ENCODE measurements at places on chromosomes 7 and 10.

DNA sequence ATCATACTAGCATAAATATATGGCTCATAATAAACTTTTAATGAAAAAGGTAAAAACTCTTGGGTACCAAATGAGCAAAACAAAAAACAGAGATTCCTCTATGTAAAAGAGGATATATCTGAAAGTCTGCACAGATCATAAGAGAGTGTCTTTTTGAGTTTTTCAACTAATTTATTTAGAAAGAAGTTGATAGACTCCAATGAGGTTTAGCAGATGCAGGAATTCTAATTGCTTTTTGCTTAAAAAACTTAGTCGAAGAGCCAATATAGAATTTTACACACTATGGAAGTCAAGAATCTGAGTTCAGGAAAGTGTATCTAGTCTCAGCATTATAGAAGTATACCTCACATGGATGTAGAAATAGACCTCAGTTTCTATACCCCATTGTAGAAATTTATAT, 3.4 kb upstream of the MLLT10 start:
- DNase-seq: no peak

- no peak for DNase-seq
These were observed 210.1 kb upstream of the KMT2E start for GRCh38 chr7:104803931-104804330.

DNA sequence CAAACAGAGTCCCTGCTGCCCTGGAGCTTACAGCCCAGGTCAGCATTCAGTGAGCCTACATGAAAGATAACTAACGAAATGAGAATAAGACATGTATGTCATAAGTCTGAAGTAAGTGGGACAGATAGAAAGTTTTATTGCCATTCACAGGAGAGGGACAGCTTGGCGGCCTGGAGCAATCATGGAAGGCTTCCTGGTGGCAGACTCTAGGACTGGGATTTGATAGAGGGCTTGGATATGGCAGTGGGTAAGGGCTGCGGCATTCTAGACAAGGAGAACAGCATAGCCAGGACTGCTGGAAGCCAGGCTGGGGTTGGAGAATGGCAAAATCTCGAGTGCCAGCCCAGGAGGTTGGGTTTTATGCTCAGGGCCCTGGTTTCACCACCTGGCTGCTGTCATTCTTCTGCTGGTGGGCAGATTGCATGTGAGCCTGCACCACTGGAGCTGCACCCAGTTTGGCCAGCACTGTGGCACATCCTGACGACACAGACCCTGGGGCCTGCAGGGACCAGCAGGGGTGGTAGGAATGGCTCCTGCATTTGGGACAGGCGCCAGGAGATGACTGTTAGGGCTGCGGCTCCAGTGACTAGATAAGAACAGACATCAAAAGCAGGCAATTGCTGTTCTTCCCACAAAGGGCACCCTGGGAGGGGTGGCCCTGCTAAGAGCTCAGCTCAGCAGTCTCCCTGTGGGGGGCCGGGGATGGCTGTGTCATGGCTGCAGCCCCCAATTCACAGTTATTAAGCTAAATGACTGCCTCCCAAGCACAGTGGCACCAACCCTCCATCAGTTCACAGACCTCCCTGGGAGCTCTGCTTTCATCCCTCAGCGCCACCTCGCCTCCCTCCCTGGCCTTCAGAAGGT, 161.1 kb downstream of the RPS24 start:
- no peak for DNase-seq

GRCh38 chr10:17241611-17242333, 13.7 kb downstream of the VIM start:
- DNase-seq: no peak

- no peak for DNase-seq
These were observed 110.7 kb downstream of the RNF32 start for GRCh38 chr7:156751319-156751718.

DNA sequence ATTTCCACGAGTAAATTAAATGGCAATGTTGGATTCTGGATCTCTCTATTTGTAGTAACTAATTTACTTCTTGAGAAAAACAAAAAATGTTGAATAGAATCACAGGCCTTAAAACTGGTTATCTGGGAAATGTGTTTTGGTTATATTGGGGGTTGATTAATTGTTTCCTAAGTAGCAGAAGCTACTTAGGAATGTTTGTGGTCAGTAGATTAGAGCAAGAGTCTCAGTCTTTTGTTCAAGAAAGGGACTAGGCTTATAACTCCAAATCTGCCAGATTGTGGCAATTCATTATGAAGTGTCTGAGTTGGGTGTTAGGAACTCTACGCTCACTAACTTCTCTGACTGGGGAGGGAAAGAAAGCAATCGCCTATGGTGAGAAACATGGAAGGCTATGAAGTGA, 244.3 kb upstream of the PHYHIPL start:
- DNase-seq: no peak

- no peak for DNase-seq
These were observed 129.9 kb upstream of the CDCA7L start for GRCh38 chr7:22075561-22075960.

DNA sequence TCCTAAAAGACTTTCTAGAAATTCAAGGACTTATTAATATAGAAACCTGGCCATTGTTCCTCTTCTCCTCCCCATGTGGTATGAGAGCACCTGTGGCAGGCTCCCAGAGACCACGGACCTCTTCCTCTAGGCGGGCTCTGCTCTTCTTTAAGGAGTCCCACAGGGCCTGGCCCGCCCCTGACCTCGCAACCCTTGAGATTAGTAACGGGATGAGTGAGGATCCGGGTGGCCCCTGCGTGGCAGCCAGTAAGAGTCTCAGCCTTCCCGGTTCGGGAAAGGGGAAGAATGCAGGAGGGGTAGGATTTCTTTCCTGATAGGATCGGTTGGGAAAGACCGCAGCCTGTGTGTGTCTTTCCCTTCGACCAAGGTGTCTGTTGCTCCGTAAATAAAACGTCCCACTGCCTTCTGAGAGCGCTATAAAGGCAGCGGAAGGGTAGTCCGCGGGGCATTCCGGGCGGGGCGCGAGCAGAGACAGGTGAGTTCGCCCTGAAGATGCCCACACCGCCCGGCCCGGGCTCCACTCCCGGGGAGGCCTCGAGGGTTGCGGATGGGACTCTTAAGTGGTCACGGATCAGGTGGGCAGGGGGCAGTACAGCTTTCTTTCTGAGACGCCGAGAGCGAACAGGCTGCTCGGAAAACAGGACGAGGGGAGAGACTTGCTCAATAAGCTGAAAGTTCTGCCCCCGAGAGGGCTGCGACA, at the start of gene SLC26A4:
SLC26A4 (plus strand) TSS at position 448 of the 700 bp plus-strand sequence. CDS start 814 bp downstream, outside the sequence.
- DNase-seq: no peak

GRCh38 chr10:98316661-98317060, 48.7 kb upstream of the LOXL4 start:
- DNase-seq: no peak

DNA sequence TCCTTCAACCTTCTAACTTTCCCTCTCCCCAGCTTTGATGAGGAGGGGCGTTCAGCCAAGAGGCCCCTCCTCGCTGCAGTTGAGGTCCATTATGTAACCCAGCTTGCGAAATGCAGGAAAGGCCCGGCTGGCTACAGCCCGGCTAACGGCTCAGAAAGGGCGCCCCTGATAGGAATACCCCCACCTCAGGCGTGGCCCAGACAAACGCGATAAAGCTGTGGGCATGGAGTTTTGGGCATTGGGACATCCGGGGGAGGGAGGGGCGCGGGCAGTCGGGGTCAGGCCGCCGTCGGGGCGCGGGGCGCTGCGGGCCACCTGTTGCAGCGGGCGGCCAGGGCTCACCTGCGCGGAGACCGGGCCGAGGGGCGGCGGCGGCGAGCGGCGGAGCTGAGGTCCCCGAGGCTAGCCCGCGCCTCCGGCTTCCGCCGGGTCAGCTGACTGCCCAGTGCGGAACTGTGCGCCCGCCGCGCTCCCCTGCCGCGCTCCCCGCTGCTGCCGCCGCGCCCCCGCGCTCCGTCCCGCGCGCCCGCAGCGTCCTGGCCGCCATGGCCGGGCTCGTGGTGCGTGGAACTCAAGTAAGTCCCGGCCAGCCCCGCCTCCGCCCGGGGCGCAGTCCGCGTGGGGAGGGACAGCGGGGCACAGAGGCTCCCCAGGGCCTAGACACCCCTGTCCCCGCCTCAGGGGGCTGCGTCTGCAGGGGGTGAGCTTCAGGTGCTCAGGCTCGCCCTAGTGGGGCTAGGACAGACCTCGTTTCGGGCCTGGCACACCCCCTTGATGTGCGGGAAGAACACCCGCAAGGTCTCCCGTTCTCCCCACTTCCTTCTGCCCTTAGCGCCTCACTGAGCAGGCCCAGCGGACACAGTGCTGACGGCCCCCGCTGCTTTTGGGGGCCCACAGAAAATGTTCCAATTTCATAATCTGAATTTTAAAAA, at the start of gene LRMDA:
LRMDA (plus strand) TSS at position 445 of the 932 bp plus-strand sequence.
- no peak for DNase-seq

DNA sequence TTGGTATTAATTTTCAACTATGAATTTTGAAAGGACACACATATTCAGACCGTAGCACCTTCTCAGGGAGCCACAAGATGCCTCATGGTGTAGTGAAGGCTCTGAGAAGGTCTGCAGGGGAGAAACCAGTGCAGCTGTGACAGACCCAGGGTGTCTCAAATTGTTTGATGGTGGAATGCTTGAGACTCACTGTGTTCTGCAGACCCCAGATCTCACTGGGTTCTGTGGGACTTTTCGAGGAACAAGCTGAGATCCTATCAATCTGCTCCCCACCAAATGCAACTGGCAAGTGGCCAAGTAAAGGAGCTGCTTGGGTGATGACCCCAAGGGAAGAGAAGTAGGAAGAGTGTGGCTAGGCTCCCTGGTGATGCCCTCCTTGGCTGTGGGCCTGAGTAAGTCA, 130.5 kb upstream of the UNC5B start:
- DNase-seq: no peak

DNA sequence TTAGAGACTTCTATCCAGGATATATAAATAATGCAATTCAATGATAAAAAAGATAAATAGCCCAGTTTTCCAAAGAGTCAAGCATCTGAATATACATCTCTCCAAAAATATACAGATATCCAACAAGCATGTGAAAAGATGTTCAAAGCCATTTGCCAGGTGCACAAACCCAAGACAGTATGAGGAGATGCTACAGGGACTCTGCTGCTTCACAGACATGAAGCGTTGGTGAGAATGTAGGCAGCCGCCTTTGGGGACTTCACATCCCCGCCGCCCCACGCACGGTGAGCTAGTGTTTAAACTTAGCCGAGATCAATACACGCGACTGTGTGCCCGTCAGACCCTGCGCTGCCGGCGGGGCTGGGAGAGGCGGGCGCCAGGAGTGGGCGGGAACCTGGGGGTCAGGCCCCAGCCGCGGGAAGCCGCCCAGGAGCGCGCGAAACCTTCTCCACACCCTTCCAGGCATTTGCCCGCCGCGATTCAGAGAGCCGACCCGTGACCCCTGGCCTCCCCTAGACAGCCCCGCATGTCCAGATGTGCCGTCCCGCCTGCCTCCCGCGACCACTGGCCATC, 927 bp upstream of the ALOX5 start:
- no peak for DNase-seq

GRCh38 chr7:96183163-96183670, 138.7 kb downstream of the SLC25A13 start:
- no peak for DNase-seq

DNA sequence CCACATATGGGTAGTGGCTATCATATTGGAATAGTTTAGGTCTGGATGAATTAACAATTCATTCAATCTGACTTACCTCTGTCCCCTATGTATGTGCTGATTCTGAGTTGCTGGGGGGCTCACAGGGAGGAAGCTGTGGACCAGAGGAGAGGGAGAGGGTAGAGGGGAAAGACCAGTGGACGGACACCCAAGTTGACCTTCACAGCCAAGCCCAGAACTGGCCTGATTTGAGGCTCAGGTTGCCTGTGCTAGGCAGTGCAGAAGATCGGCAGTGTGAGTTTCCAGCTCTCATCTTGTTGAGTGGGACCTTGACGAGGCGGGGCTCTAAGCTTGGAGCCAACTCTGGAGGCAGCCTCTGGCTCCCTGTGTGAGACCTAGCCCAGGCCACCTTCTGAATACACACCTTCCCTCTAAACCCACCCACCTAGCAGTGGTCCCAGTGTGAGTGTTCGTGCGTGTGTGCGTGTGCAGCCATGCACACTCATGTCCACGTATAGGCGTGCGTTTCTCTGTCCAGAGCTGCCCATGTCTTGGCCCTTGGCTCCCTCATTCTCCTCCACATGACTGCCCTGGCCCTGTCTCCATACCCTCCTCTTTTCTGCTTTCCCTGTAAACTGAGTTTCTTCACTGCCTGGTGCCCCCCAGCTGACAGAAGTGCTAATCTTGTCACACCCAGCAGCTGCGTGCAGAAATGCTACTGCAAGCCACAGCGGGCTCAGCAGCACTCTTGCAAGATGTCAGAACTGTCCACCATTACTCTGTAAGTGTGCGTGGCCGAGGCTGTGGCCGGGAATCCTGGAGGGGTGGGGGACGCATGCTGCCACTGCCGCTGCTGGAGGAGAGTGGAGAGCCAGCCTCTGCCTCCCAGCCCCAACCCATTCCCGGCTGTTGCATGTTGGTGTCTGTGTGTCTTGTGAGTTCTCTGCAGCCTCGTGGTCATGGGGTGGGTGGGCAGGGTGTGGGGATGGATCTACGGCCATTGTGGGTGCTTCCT, 47.6 kb downstream of the ADCYAP1R1 start:
- DNase-seq: no peak

- no peak for DNase-seq
These were observed 146.5 kb downstream of the RAB11FIP2 start for GRCh38 chr10:117900280-117900679.

DNA sequence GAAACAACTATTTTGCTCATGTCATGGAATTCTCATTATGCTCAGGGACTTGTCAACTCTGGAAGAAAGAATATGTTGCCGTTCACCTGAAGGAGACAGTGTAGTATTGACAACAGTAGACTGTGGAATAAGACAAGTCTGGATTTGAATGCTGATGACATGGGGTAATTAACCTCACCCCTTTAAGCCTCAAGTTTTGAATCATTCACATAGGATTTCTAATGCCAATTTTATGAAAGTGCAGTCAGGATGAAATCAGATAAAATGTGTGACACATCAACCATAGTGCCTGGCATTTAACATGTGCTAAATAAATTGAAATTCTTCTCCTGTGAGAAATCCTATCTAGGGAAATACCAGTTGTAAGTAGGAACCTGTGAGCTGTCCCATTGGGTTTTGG, 305.8 kb downstream of the KIF20B start:
- DNase-seq: no peak

- no peak for DNase-seq
These were observed 55.6 kb upstream of the TMEM248 start for GRCh38 chr7:66865290-66865864.

DNA sequence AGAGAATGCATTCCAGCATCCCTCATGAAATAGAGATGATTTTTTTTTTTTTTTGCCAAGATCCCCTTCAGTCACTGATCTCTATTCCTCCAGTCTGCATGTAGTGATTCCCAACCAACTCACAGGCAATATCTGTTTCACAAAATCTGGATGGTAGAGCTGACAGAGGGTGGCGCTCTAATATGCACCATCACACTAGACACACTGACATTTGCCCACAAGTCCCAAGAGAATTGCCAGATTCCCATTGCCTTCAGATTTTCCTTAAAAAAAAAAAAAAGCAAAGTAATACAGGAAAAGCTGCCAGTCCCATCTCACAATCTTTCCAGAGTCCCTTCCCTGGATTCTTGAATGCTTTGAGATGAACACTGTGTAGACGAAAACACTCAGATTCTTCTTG, 301.0 kb downstream of the SORCS1 start:
- DNase-seq: no peak

GRCh38 chr10:131723297-131724168, 177.3 kb upstream of the PPP2R2D start:
- no peak for DNase-seq

- no peak for DNase-seq
These were observed 38.6 kb downstream of the ZNRF2 start for GRCh38 chr7:30323006-30323355.

Measured in C1 segment of cervical spinal cord (tissue), 14 donors.